ENCODE measurements at places on chromosomes 2 and 18.

DNA sequence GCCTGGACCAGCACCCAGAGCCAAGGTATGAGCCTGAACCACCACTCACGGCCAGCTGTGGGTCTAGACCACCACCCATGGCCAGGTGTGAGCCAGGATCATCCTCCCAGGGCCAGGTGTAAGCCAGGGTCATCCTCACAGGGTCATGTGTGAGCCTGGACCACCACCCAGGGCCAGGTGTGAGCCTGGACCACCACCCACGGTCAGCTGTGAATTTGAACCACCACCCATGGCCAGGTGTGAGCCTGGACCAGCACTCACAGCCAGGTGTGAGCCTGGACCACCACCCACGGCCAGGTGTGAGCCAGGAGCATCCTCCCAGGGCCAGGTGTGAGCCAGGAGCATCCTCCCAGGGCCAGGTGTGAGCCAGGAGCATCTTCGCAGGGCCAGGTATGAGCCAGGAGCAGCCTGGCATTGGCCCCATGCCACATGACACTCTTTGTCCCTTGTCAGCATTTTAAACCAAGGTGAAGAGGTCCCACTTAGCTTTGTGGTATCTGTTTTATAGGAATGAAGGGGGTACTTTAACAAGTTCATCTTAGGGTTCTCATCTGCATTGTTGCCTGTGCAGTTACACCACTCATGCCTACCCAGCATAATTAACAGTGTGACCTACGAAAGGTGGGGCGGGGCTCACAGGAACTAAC lies 71.2 kb downstream of the AGAP1 start:
- no peak for DNase-seq

DNA sequence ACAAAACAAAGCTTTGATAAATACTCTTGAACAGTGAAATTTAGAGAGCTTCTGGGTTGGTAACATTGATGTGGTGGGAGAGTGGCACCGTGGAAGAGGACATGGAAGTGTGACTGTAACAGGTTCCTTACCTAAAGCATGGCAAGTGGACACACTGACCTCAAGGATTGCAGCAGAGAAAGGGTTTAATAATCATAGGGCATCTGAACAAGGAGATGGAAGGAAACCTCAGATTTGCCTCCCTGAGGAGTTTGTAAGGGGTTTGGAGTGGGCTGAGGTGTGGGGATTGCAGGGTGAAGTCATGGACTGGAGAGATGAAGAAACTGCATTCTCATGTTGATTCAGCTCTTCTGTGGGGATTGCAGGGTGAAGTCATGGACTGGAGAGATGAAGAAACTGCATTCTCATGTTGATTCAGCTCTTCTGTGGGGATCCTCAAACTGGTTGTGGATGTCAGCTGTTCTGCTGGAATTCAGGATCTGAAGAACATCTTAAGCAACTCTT lies 83.8 kb upstream of the TLK1 start:
- DNase-seq = peak; percentile 28

- no peak for DNase-seq
Measured at GRCh38 chr2:112242384-112242783, 12.5 kb downstream of the ZC3H8 start.

DNA sequence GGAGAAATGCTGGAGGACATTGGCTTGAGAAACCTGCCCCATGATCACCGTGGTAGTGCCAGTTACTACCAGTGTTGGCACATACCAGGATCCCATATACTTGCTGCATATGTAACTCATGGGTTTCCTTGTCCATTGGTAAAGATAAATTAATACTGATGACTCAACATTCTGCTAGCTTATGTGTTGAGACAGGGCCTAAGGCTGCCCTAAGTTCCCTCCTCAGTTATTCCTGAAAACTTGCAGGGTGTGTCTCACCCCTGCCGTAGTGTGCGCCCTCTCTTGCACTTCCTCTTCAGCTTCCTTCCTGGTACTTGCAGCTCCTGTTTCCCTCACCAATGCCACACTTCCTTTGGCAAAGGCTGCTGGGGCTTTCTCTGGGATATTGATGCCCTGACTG lies 4.3 kb upstream of the INO80C start:
- no peak for DNase-seq

- DNase-seq = peak; percentile 47
Measured at GRCh38 chr2:241882091-241882625, 12.6 kb downstream of the RTP5 start.

DNA sequence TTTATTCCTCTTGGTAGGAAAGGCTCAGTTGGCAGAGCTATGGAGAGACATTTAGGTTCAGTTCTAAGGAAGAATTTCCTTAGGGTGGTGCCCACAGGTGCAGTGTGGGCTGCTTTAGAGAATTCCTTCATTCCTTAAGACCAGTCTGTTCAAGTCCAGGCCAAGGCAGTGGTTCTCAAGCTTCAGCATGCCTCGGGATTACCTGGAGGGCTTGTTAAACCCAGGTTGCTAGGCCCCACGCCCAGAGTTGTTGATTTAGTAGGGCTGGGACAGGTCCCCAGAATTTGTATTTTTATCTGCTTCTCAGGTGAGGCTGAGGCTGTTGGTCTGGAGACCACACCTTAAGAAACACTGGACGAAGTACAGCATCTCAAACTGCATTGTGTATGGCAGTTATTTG lies 68.9 kb downstream of the CERS6 start:
- DNase-seq = no peak

- no peak for DNase-seq
Measured at GRCh38 chr2:207754498-207755383, 15.0 kb downstream of the FZD5 start.

GRCh38 chr2:227482638-227483340 lies 10.8 kb downstream of the AGFG1 start:
- DNase-seq = peak; percentile 54

GRCh38 chr2:121831841-121832240 lies 76.4 kb downstream of the TSN start:
- DNase-seq = no peak

DNA sequence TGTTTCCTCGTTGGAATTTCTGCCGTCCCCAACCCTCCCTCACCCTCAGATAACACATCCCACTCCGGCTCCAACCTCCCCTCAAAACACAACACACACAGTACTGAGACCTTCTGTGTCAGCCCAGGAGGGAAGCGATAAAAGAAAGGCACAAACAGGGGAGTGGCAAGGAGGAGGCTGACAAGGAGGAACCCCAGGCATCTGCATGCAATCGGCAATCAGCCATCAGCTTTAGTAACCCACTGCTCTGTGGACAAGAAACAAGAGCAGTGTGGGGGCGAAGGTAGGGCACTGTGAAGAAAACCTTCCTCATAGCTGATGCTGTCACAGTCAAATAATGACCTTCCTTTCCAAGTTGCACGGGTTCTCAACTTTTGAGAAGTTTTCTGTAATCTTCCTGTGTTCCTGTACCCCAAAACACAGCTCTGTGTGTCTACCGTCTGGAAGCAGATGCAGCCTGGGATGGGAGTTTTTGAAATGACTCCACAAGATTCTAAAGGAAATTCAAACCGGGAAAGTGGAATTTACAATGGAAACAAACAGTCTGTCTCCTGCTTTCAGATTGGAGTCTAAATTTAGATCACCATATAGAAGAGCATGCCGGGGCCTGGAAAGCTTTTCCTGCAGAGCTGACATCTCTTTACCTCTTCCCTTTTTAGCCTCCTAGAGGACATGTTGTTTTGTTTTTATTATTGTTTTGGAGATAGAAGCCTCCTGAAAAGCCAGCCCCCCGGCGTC lies 16.4 kb upstream of the LPIN2 start:
- DNase-seq = no peak

DNA sequence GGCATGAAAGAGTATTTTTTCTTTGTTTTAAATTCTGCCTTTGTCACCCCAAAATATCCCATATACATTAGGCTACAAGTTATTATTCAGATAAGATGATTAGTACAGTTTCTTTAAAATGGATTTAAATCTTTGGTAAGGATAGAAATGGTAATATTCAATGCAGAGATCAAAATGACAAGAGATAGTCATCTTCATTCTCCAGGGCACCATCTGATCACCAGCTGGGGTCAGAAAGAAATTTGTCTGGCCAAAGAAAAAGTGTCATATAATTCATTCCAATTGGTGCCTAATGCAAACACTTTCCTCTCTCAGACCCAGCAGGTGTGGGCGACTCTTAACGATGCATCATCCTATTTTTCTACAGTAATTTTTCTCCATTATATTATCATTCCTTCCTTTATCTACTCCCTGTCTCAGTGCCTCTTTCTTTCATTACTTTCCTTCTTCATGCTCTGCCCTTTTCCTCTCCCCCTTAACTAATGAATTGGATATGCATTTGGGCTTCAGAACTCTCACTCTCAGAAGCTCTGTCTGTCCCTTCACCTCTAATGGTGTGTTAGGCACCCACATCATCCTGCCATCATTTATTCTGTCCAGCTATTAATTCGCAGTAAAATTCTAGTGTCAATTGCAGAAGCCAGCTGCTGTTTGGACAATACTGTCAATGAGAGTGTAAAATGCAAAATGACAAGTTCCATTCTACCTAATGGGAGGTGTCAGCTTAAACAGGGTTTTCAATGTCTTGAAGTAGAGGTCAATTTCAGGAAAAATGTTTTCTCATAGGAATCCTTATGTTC lies 570.5 kb downstream of the TDRD15 start:
- DNase-seq = no peak

DNA sequence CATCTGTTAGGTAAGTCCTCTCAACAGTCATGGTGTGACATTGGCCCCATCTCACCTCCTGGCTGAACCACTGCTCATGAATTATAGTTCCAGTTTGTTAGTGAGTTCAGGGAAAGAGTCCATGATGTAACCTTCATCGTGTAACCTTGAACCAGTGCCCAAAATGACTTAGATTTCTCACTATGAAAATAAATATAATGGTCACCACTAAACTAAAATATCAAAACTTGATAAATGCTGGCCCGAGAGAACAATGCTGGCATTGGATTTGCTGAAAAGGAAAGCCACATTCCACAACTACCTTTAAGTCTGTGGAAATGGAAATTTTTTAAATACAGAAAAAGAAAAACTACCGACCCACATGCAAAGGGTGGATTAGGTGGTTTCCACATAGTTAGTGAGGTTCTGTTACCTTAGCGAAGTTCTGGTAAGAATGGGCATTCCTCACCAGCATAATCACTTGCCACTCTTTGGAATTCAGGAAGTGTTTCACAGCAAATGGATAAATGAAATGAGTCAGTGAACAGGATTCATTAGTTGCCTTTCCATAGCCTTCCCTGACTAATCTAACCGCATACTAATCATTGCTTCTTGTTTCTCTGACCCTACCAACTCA lies 133.9 kb upstream of the CTAGE1 start:
- peak; percentile 71 for DNase-seq

- DNase-seq = no peak
Measured at GRCh38 chr2:238087211-238087610, 12.9 kb upstream of the ESPNL start.

DNA sequence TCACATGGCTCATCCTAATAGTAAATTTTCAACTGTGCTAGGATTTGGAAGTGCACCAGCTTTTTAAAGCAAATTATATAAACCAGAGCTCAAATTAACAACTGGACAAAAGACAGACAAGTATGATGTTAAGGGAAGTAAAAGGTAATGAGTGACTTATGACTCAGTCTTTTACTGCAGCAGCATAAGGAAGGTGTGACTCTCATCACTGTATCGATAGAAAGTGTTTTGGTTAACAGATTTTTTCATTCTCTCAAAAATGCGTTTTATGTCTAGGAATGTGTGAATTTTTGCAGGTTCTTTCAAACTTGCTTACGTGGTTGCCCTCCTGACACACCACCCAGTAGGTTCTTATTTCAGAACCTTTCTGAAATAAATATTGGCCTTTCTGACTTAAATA lies 244.2 kb upstream of the BOD1L2 start:
- no peak for DNase-seq

- DNase-seq = peak; percentile 67
Measured at GRCh38 chr18:34709104-34709503, 994 bp upstream of the DTNA start.

GRCh38 chr2:61327173-61327572 lies 143.7 kb downstream of the USP34 start:
- no peak for DNase-seq

DNA sequence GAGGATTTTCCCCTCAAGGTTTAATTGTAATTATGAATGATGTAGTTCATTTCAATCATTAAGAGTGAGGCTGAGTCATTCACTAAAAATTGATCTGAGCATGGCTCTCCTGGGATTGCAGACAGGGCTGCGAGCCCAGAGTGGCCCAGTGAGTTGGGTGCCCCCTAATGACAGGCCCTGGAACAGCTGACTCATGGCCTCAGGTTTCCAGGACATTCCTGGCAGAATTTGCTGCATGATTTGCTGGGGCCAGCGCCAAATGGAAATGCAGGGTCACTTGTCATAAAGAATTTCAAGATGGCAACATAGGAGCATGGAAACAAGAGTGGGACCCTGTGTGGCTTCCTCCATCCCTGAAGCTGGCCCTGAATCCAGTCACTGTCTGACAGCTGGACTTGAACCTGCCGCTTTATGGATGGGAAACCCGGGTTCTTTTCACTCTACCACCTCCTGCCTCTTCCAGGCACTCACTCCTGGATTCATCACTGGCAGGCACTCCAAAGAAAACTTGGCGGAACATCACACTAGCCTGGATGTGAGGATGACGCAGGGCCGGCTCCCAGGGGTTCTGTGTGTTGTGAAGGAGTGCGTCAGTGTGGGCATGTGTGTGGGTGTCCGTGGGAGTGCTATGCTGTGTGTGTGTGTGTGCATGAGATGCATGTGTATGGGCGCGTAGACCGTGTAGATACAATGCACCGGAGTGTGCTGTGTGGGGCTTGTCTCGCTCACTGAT lies 15.2 kb downstream of the OTOF start:
- peak; percentile 81 for DNase-seq

- no peak for DNase-seq
Measured at GRCh38 chr2:232516551-232516950, 3.6 kb upstream of the PRSS56 start.

GRCh38 chr2:69456950-69457445 lies 19.8 kb upstream of the NFU1 start:
- DNase-seq = no peak

DNA sequence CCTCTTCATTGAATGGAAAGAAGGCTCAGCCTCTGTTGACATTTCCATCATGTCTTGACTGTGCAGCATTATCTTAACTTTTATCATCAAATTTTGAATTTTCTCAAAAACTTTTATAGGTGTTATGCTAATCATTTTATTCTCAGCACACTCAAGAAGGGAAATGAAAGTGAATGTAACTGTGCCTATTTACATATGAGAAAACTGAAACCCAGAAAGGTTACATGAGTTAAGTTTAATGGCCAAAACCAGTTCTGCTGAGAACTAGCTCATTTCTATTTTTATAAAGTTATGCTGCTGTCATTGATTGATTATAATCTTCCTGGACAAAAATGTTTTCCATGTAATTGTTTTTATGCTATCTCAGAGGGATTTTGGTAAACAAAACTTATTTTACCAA lies 618.8 kb upstream of the NRXN1 start:
- no peak for DNase-seq

- no peak for DNase-seq
Measured at GRCh38 chr2:204611017-204611631, 65.8 kb downstream of the PARD3B start.
